ENCODE measurements at places on chromosomes 4 and X.
A peak's percentile ranks its signal among the peaks of the same experiment; 100 is the strongest.

- DNase-seq: no peak
These were observed 51.5 kb upstream of the ARHGAP24 start for GRCh38 chr4:85423431-85423830.

DNA sequence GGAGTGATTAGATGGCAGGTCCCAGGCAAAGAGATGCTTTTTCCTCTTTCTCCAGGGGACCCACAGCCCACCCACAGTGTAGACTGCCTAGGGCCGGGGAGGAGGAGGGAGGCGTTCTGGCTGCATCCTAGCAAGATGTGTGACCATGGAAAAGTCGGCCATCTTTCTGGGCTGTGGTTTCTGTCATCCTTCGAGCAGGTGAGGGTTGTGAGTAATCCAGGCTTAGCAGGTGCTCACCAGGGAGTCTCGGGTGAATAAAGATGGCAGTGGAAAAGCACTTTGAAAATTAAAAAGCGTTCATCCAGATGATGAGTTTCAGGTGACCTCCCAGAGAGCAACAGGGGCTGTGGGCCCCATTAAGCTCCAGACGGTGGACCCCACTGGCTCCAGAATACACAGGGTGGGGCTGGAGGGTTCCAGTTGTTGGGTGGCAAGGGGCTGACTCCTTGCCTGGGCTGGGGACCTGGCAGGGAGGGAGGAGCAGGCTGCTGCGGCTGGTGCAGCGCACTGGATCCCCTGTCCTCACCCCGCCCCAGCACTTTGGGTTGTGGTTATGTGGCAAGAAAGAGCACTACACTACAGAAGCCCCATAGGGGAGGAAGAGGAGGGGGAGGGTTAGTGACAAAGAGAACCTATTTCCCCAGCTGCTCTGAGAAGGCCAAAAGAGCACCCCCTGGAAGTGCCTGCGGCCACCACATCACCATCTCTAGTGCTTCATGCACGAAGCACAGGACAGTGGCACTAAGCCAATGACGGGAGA, 23.7 kb downstream of the ELF4 start:
- DNase-seq: peak; percentile 29

- no peak for DNase-seq
These were observed 126.1 kb downstream of the FAT4 start for GRCh38 chr4:125440814-125441213.

- no peak for DNase-seq
These were observed 508.5 kb downstream of the CENPC start for GRCh38 chr4:67036791-67037190.

- DNase-seq: no peak
These were observed 18.7 kb downstream of the RNF4 start for GRCh38 chr4:2487632-2488031.

DNA sequence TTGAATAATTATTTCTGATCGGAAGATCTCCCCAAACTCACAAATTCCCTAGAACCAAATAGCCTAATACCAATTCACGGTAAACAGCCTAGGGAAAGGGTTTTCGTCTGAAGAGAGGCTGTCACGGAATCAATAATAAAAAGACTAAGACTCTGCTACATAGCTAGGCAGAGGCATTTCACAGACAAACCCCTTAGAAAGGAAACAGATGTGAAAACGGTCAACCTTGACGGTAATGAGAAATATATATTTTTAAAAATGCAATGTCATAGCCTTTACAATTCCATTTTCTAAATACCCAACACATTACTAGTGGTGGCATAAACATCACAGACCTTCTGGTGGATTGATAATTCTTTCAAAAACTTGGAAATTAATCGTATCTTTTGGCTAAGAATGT, 28.4 kb downstream of the PROM1 start:
- DNase-seq: no peak

DNA sequence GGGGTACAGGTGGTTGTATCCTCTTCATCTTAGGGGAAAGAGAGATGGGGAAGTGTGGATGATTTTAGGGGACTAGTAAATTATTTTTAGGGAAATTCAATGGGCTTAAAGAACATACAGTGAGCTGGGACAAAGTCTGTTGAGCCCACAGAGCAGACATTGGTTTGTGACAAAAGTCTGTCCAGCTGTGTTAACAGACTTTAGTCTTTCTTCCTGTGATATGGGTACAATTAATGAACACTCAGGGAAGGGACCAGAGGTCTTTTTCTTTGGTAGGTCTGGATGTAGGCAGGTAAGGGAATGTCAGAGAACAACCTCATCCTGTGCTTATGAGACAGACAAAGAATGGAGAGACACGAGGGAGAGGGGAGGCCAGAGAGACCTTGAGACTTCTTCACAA, 2.0 kb downstream of the CLRN2 start:
- DNase-seq: no peak

DNA sequence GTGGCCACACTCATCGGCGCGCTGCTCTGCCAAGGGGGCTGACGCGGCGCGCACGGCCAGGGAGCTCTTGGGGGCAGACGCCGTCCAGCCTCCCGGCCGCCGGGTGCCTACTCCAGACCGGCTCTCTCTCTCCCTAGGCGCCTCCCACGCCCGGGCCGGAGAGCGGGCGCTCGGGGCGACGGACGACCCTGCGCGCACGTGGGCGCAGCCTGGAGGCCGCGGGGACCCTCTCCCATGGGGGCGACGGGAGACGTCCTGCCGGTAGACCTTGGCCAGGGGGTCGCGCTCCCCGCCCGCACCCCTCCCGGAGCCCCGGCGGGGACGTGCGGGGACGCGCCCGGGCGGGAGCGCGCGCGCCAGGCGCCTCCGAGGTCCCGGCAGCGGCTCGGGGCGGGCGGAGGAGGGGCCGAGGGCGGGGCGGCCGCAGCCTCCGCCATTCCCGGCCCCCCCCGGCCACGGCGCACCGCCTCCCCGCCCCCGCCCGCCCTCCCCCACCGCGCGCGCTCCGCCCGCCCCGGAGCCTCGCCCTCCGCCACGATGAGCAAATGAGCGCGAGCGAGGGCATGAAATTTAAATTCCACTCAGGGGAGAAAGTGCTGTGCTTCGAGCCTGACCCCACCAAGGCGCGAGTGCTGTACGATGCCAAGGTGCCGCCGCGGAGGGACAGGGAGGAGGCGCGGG, at the start of gene MSL3:
MSL3 (plus strand) TSS at position 519 of the 681 bp plus-strand sequence; CDS start at position 546, 27 bp downstream.
- DNase-seq: peak; percentile 45

DNA sequence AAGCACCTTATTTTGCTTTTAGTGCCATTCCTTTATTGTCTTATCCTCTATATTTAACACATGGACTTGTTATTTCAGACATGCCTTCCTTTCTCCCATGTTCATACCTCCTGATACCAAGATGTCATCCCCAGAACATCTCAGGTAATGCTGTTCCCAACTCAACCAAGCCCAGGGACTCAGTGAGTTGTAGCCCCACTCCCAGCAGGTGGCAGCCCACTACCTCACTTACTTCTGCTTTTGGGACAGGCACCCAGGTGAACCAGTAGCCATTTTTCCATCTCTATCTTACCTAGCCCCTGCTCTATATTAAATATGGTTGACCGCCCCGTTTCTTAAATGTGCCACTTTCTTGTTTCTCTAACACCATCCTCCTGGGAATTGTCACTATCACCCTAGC, 199.0 kb downstream of the DCHS2 start:
- DNase-seq: no peak

DNA sequence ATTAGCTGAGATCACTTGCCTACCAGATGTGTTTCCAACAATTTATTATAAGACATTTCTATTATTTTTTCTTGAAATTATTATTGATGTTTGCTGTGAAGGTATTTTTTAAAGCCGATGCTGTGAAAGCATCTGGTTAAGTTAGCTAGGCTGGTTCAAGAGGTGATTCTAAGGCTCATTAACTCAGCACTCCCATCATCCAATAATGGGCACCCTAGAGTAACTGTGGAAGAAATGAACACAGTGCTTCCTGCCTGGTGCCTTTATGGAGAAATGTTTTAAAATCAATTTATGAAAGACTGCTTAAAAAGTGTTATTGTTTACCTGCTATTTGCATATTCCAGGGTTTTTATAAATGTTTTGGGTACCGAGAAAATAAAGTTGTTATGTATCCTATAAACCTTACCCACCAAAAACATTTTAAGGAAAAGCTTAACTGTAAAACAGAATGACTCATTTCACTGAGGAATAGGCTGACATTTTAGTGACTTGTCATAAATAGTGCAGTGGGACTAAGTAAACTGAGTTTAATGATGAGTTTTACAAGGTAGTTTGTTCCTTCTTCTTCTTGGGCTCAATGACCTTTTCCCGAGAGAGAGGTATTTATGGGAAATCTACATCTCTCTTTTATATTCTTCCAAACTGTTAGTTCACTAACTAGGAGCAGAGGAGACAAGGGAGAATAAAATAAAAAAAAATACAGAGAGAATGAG, 310.0 kb upstream of the AADAT start:
- DNase-seq: no peak

- no peak for DNase-seq
These were observed 95.1 kb downstream of the SORCS2 start for GRCh38 chr4:7287274-7287917.

DNA sequence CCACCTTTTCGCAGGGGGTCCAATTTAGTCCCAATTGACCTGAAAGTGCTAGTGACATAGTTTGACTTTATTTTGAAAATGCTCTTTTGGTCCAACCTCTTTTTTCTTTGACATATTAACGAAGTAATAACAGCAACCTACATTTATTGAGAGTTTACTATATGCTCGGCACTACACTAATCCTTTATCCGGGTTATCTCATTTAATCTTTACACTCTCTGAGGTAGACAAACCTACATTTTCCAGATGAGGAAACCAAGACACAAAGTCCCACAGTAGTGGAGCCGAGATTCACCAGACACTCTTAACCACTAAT, 307 bp upstream of the ATRX start:
- DNase-seq: no peak
